ENCODE measurements at places on chromosomes 4 and X.

DNA sequence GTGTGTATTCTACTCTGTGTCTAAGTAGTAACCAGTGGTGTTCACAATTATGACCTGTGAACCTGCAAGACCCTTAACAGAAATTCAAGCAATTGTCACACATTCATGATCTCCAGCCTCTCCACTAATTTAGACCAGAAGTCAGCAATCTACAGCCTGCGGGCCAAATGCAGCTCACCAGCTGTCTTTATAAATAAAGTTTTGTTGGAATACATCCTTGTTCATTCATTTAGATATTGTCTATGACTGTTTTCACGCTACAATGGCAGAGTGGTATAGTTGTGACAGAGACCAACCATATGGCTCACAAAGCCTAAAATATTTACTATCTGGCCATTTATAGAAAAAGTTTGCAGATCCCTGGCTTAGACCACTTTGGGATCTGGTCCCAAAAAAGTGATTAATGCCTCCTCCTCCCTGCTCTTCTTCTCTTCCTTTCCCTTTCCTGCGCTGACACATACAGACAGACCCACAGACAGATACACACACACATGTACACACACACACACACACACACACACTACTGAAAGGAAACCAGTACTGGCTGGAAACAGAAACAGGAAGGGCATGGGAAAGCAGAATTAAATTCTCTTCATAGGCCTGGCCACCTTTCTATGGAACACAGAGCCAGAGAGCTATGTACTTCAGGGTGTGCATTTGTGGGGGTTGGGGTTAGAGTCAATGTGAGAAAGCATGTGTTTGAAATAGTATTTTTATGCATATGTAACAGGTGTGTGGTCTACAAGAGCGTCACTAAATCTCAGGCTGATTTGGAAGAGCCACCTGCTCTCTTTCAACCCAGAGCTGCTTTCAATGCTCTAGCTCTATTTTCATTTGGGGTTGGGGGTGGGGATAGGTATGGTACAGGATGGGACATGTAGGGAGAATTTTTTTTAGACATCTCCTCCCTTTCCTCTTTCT is 49.7 kb upstream of the TMEM164 start:
- DNase-seq, result no peak

DNA sequence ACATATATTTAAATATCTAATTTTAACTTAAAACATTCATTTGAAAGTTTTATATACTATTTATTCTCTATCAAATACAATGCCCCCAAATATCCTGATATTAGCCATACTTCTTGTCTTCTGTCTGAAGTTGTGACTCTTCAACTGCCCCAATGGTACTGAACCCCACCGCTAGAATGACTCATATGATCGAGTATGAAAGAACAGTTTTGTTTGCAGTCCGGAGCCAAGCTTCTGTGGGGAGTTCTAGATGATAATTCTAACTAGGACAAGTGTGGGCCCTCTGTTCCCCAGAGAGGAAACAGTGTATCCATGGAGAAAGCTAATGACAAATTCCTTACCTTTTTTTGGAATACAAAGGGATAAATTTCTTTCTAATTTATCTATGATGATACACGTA is 24.7 kb upstream of the CT47A1 start:
- no peak for DNase-seq

GRCh38 chrX:19760841-19761512 is 126.4 kb downstream of the SH3KBP1 start:
- no peak for DNase-seq

DNA sequence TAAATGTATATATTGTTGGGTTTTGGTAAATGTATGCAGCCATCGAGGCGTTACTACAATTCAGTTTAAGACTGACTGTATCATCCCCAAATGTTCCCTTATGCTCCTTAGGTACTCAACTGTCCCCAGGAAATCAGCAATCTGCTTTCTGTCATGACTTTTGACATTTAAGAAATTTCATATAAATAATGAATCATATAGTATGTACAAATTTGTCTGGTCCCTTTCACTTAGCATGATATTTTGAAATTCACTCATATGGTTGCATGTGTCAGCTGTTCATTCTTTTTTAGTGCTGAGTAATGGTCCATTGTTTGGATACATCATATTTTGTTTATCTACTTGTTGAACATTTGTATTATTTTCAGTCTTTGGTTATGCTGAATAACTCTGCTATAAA is 218.8 kb downstream of the C4orf33 start:
- DNase-seq, result no peak

GRCh38 chrX:141176586-141177451 is at the start of gene LDOC1:
LDOC1 (minus strand) TSS chrX:141177129; CDS start chrX:141177021, 108 bp downstream.
- peak; percentile 78 for DNase-seq

DNA sequence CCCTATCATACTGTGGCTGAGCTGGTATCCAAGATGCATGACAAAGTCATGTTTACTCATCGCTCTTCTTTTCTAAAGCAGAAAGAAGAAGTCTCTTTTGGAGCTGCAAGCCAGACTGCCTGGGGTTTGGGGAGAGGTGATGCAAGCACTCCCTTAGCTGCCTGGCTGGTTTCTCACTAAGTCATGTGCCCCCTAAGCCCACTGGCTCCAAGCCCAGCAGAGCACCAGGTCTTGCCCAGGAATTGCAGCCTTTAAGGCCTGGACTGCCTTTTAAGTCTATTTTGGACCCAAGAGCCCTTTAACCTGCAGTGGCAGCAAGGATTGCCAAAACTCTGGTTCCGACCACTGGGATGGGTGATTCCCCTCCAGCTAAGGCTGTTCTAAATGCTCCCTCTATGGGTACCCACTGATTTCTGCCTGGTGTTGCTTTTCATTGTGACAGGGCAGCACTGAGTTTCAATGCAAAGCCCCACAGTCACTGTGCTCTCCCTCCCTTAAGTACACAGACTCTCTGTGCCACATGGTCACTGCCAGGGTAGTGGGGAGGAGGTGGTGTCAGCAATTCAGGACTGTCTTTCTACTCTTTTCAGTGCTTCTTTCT is 548.6 kb downstream of the TLL1 start:
- peak; percentile 48 for DNase-seq

- no peak for DNase-seq
Observed at GRCh38 chr4:95606739-95607138, 58.0 kb upstream of the UNC5C start.

DNA sequence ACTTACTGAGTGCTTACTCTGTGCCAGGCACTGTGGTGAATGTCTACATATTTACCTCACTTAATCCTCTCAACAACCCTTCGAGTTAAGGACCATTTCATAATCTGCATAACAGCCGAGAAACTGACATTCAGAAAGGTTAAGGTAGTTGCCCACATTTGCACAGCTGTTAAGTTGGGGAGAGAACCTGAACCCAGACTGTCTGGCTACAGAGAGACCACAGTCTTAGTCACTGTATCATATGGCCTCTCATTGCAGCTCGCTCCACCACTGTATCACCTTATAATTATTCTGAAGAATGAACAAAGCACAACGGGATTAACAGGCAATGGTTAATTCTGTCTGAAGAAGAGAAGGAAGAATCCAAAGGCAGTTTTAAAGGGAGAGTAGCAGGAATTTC is 98.5 kb downstream of the ADGRA3 start:
- DNase-seq, result no peak

DNA sequence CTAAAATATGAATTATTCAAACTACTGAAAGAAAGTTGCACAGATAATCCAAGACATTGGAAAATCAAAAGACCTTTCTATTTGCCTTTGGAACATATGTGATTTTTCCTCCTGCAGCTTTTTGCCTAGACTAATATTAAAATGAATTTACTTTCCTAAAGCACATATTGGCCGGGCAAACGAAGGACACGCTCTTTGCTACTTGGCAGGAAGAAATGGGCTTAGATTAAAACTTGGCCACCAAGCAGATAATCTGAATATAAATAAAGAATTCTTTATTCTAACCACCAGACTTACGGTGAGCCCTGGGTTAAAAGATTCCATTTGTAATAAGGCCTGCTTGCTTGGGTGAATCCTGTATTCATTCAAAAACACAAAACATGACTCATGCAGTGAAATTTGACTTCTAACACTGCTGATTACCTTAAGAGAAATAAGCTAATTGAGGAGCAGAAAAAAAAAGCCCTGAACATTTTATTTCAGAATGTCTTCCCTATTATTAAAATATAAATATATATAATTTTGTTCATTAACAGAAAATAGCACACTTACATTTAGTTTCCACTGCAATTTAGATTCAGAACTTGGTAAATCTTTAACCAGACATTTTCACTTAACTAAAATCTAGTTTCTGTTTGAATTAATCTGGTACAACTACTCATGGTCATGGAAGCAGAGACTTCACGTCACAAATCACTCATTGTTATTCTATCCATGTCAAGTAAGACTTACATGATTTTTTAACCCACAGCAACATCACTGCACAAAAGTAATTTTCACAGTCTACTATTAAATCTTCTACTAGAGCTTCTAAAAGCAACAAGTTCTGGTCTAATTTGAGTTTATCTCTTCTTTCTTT is 116.1 kb upstream of the PLAC1 start:
- DNase-seq, result no peak

GRCh38 chrX:153667956-153668396 is 5.6 kb downstream of the PNCK start:
- peak; percentile 64 for DNase-seq

GRCh38 chrX:22969411-22969810 is 30.3 kb upstream of the DDX53 start:
- DNase-seq, result no peak

- DNase-seq, result peak; percentile 91
Observed at GRCh38 chr4:154329939-154330338, 161.7 kb downstream of the DCHS2 start.

GRCh38 chrX:10636337-10636736 is 16.0 kb upstream of the MID1 start:
- peak; percentile 72 for DNase-seq

- DNase-seq, result no peak
Observed at GRCh38 chr4:67926485-67926884, 36.8 kb downstream of the TMPRSS11A start.

DNA sequence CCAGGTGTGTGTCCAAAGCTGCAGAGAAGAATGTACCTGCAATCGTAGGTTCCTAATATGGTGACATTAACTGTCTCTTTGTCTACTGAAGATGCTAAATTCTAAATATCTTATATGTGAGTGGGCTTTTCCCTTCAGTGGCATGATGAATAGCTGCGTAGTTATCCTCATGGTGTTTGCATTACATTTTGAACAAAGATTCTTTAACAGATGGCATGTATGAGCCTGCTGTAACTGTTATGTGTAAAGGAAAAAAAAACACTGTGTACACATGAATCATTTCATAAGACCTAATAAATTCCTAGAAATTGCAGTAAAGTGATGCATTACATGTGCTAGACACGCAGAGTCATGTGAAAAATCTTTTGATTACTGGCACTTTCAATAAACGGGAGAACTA is 288.0 kb downstream of the SH2D1A start:
- DNase-seq, result no peak

GRCh38 chr4:141248029-141248428 is 27.3 kb downstream of the ZNF330 start:
- DNase-seq, result peak; percentile 72

DNA sequence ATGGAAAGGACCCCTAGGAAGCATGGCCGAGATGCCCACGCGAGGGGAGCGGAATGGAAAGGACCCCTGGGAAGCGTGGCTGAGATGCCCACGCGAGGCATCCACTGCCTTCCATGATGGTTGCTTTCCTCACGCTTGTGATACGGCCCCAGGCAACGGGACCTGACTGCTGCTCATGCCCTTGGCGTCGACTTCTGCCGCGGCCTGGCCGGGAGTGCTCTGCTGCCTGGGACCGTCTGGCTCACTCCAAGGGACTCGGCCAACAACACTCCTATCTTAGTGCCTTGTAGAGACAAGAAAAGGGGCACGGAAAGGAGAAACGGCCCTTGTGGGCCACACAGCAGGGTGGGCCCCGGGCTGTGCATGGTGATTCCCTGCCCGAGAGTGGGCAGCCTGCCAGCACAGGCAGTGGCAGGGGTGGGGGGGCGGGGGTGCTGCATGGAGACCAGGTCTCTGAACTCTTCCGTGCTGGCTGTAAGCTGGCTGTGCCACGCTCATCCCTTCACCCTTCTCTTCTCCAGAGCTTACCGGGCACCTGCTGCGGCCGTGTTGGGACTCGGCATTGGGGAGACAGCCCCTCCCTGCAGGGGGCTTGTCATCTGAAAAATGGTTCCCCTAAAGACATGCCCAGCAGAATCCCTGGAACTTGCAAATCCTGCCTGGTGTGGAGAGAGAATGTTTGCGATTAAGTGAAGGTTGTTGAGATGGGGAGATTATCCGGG is 38.6 kb upstream of the HMX1 start:
- no peak for DNase-seq

DNA sequence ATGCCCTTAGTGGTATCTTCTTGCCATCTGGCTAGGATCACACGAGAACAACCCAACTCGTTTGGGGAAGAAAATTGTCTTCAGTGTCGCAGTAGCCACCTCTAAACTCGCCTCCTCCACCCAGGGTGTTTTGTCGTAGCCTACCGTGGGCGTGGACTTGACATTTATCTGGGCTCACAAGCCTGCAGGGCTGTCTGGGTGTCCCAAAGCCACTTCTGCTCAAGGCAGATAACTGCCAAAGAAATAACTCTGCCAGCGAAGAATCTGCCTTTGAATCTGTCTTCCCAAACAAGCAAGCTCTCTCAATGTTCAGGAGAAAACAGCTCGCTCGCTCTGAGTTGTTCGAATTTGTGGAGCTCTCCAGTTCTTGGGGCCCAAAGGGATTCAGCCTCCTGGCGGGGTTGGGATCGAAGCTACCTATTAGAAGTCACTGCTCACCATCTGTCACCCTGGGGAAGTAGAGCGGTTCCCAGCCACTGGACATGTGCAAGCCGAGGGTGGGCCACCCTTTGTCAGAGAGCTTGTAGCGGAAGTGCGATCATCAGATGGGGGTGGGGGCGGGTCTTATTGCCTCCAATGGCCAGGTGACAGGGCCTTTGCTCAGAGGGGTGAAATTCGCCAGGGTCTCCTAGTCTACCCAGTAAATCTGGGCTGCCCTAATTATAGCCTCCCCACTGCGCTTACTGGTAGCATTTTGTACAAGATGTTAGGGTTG is 14.8 kb downstream of the BLOC1S4 start:
- no peak for DNase-seq

- no peak for DNase-seq
Observed at GRCh38 chr4:138449938-138450337, 207.8 kb upstream of the SLC7A11 start.

DNA sequence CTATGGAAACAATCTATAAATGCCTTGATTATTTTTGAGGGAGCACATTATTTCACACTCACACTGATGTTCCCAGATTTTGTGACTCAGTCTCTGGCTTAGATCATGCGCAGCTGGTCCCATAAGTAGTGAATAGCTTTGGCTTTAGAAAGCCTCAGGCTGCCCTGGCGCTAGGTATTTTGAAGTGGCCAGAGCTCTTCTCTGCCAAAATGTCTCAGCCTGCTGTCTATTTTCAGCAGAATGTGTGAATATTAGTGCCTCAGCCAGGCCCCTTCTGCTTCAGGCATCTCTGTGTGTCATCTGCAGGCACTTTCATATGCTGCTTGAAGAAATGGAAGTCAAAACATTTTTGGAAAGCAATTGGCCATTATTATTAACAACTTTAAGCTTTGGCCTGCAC is 931.0 kb upstream of the INTU start:
- DNase-seq, result peak; percentile 59

- DNase-seq, result peak; percentile 42
Observed at GRCh38 chr4:136680271-136680670, 852.0 kb downstream of the PCDH18 start.

- no peak for DNase-seq
Observed at GRCh38 chr4:75158451-75158850, 225.5 kb downstream of the PARM1 start.

- no peak for DNase-seq
Observed at GRCh38 chr4:173125216-173125812, 43.3 kb upstream of the GALNT7 start.

- DNase-seq, result peak; percentile 76
Observed at GRCh38 chr4:74608151-74608949, 163.4 kb downstream of the AREG start.

- no peak for DNase-seq
Observed at GRCh38 chrX:84737471-84737871, 235.2 kb upstream of the HDX start.

GRCh38 chr4:16692524-16692923 is 205.9 kb downstream of the LDB2 start:
- no peak for DNase-seq

Measured in MCF 10A (cell line).